ENCODE measurements at places on chromosomes 5 and 9.

GRCh38 chr5:111255169-111255568 is 31.0 kb downstream of the CAMK4 start:
- DNase-seq = no peak

DNA sequence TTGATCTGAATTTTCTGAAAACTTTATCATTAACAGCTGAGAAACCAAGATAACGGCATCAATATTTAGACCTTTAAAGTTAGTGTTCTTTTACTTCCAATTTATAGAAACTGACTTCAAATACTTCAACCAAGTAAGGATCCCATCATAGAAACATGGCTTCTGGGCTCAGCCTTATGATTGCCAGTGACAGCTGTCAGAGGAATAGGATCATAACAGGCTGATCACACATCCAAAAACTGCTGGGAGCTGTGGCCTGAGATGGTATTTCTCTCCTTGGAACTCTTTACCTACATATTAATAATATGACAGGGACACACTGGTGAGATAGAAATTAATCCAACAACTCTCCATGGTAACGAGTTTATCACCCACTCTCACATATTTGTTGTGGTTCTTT is 448.3 kb upstream of the NMUR2 start:
- DNase-seq = no peak

GRCh38 chr5:90849939-90850338 is 291.3 kb downstream of the ADGRV1 start:
- no peak for DNase-seq

DNA sequence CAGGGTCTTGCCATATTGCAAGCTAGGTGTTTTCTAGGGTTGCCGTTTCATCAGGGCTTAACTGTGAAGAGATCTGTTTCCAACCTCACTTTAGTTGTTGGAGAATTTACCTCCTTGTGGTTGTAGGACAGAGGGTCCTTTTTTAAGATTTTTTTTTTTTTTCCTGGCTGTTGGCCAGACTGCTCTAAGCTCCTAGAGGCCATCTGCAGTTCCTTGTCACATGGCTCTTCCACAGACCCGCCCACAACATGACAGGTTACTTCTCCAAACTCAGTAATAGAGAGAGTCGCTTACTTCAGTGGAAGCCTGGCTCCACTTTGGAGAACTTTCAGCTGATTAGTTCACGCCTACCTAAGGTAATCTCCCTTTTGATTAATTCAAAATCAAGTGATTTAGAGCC is 543.7 kb downstream of the DMRTA1 start:
- no peak for DNase-seq

GRCh38 chr5:69531406-69531801 is 28.6 kb upstream of the GTF2H2C start:
- no peak for DNase-seq

GRCh38 chr5:137633896-137634295 is 102.0 kb downstream of the KLHL3 start:
- no peak for DNase-seq

GRCh38 chr5:166117072-166118066 is 2174.1 kb upstream of the WWC1 start:
- DNase-seq = no peak

GRCh38 chr5:178247481-178248456 is 15.2 kb upstream of the PHYKPL start:
- no peak for DNase-seq

All from activated CD4-positive, alpha-beta T cell treated with anti-CD3 and anti-CD28 coated beads for 4 hours (primary cell).